ENCODE measurements at places on chromosomes 3 and 15.

DNA sequence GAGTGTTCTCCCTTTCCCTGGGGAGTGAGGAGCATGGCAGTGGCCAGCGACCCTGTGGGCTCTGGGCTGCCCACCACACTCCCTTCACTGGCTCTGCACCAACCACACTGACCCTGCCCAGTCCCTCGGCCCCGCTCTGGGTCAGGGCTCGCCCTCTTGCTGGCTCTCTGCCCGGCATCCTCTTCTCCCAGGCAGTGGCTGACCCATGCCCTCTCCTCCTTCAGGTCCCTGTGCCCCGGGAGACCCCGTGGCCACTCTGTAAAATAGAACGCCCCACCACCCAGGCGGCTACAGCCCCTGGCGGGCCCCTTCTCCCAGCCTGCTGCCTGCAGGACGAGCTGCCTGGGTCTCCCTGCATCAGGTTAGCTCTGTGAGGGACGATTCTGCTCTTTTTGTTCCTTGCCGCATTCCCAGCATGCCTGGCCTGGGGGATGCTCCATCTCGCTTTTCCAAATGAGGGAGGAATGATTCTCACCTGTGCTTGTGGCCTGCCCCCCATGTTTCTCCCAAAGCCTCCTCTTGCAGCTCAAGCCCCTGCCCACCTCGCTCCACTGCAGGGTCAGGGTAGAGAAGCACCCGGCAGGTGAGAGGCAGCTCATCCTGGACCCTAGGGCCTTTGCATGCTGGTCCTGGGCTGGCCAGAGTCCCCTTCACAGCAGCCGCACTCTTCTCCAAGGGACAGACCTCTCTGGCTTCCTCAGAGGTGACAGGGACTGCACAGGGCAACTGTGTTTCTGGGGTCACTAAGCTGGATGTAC, 14.5 kb upstream of the CFAP100 start:
- no peak for DNase-seq

DNA sequence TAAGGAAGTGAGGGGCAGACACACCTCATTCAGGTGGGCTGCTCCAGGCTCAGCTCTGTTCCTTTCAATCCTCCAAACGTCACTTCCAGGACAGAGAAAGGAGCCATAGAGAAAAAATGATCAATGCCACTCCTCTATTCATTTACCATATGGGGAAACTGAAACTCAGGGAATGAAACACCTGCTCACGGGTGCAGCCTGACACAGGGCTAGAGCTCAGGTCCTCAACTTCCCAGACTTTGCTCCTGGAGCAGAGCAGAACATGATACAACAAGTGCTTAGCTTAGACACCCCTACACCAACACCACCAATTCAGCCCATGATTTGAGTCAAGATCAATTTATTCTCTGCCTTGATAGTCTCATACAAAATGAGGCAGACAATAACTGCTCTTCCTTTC, 58.5 kb upstream of the LPP start:
- DNase-seq = no peak

DNA sequence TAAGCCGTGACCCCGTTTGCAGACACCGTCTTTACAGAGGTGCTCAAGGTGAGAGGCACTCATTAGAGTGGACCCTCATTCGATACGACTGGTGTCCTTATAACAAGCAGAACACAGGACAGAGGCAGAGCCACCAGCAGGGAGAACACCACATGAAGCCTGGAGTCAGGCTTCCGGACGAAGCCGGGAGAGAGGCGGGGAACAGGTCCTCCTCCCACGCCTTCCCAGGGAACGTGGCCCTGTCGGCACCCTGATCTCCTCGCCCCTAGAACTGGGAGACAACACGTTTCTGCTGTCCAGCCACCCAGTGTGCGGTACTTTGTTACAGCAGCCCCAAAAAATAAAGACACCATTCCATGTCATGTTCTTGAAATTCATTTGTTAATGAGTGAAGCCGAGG, 33.6 kb downstream of the ZDHHC19 start:
- DNase-seq = no peak

- no peak for DNase-seq
These were observed 41.0 kb downstream of the ABHD2 start for GRCh38 chr15:89129123-89129815.

DNA sequence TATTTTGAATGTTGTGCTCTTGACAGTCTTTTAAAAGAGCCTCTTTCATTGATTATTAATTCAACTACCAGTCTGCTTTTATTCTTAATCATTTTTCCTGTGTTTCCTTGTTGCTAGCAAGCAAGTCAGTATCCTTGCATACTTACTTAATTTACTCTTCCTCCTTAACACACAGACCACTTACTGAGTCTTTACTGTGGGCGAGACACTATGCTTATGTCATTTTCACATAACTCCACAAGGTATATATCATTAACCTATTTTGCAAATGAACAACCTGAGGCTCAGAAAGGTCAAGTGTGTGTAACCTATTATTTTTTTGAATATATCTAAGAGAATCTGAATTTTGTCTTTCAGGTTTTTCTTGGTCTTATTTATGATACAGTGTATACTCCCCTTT, 130.9 kb downstream of the WDR76 start:
- no peak for DNase-seq

DNA sequence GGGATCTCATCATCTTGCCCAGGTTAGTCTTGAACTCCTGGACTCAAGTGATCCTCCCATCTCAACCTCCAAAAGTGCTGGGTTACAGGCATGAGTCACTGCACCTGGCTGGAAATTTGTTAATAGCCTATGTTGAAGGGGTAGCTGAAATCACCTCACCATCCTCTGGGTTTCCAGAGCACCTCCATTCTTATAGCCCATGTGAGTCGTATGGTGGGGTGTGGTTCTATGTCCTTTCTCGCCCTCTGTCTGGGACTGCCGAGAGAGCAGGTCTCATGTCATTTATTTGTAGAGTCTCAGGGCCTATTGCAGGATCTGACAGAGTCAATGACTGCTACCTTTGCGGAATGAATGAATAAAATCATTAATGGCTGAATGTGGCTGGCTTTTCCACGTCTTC, 20.9 kb downstream of the CEMIP start:
- DNase-seq = no peak

DNA sequence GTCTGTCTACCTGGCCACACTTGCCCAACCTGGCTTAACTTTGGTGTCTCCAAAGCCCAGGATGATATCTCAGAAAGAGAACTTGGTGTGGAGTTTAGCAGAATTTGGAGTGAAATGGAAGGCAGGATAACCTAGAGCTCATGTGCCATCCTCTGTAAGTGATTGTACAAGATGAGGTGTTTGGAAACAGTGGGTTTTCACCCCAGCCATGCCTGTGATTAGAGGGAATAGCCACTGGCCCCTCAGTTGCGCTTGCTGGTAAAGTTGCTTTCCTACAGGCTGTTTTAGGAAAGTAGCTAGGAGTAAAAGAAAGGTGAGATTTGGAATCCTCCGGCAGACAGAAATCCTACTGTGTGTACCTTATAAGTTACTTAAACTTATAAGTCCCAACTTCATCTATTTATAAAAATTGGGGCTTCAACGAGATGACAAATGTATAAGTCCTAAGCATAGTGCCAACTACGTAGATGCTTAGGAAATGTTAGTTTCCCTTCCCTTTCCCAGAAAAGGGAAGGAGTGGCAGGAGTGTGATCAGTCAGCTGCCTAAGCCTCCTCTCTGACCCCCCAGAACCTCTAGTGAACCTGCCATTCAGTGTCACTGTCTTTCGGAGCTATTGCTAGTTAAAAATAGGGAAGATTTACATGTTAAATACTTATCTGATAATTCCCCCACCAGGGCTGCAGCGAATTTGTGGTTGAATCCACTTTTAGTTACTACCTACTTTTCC, 13.4 kb upstream of the BMF start:
- DNase-seq = no peak

- DNase-seq = no peak
These were observed 9.1 kb downstream of the CDAN1 start for GRCh38 chr15:42727750-42728381.

DNA sequence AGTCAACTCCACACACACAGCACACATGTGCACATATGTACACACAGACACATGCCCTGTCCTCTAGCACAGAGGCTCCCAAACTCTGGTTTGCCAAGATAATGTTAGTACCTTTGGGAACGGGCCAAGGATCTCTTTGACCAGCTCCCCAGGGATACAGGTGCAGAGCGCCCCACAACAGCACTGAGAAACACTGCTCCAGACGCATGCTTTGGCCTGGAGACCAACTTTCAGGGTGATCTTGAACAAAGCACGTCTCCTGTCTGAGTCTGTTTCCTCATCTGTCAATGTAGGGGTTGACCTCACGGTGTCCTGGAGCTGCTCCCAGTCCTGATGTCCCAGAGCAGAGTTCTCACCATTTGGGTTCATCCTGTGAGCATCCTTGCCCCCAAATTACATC, 15.9 kb upstream of the SKOR1 start:
- no peak for DNase-seq

GRCh38 chr3:45605534-45605933, 11.0 kb downstream of the LIMD1 start:
- no peak for DNase-seq

GRCh38 chr3:28279770-28280169, 38.4 kb downstream of the CMC1 start:
- DNase-seq = no peak

GRCh38 chr15:31222773-31223341, 103.8 kb upstream of the KLF13 start:
- DNase-seq = no peak

- no peak for DNase-seq
These were observed 403.3 kb downstream of the TBC1D5 start for GRCh38 chr3:17339132-17339575.

- no peak for DNase-seq
These were observed 283.1 kb upstream of the NR2F2 start for GRCh38 chr15:96047255-96047931.

DNA sequence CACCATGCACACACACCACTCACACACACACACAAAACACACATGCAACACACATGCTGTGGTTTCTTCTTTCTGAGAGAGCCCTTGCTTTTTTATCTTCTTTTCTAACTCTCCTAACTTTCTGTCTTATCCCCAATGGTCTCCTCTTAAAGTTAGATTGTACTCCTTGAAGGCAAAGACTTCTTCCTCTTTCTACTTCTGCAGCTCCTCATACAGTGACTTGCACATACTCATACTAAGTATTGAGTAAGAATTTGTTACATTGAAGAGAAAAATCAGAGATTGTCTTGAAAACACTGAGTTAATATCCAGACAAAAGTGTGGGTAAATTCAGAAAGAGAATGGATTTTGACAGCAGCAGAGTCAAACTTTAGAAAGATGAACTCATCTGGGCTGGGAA, 64.4 kb downstream of the GTPBP8 start:
- no peak for DNase-seq

DNA sequence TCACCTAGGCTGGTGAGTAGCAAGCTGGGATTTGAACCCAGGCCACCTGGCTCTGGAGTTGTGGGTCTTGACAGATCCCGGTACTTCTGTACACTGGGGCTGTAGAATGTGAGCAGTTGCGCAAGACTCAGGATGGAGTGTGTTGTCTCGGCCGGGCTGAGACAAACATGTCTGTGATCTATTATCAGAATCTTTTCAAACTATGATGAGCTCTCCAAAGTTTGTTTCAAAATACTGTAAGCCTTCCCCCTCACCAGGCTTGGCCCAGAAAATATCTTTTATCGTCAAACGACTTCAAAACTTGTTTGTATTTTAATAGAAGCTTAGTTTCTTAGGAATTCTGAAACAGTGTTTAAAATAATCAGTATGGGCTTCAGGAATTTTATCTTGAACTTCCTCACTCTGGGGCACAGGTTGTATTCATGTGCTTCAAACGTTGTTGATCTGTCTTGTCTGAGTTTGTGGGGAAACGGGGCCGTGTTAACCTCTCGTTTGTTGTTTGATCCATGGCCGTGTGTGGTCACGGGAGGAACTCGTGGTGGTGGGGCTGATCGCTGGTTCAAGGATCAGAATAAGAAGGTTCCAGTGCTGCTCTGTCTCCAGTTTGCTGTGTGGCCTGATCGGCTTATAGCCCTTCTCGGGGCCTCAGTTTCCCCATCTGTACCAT, 40.3 kb upstream of the TFRC start:
- DNase-seq = no peak

DNA sequence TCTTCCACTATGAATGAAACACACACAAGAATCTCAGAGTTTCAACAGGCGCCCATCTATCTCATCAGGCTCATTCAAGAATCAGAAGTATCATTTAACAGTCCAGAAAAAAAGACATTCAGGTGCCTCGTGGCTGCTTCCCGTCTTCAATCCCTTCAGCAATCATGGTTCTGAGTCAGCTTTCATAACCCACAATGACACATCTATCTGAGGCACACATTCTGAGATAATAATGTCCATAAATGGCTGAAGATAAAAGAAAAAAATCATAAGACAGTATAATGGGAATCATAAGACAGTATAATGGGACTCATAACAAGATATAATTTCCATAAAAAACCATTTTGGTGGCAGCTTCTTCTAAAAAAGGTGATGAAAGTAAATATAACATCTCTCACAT, 52.4 kb downstream of the TNIK start:
- no peak for DNase-seq

GRCh38 chr3:6172871-6173642, 687.9 kb upstream of the GRM7 start:
- no peak for DNase-seq

GRCh38 chr3:101244212-101244575, 76.2 kb downstream of the IMPG2 start:
- DNase-seq = no peak

DNA sequence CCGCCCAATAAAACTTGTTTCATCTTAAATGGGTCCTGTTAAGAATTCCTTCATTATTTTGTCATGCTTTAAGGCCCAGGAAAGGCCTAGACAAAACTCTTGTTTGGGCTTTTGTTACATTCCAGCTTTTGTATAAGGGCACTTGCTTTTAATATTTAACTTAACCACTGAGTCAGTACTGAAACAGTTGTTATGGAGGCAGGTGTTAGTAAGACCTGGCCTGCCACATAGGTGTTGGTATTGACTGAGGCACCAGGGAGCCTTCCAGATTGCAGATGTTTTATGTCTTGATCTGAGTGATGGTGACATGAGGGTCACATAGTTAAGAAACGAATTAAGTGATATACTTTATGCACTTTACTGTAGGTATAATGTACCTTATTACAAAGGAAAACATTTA, 274.9 kb upstream of the TGFBR2 start:
- DNase-seq = no peak

DNA sequence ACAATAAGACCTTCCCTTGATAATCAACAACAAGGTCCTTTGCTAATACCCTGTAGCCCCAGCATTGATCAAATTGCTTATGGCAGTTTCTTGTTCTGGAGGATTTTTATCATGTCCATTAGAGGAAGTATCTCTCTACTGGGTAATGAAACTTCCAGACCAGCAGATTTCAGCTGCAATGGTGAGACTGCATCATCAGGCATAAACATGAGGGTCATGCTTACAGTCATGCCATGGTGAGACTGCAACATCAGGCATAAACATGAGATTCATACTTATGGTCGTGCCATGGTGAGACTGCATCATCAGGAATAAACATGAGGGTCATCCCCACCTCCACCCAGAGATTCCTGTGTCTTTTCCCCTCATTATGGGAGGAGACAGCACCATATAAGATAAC, 129.0 kb upstream of the LIPC start:
- DNase-seq = no peak

- no peak for DNase-seq
These were observed 513 bp downstream of the CLASP2 start for GRCh38 chr3:33717616-33717865.
